ENCODE measurements at places on chromosomes 2 and 18.

DNA sequence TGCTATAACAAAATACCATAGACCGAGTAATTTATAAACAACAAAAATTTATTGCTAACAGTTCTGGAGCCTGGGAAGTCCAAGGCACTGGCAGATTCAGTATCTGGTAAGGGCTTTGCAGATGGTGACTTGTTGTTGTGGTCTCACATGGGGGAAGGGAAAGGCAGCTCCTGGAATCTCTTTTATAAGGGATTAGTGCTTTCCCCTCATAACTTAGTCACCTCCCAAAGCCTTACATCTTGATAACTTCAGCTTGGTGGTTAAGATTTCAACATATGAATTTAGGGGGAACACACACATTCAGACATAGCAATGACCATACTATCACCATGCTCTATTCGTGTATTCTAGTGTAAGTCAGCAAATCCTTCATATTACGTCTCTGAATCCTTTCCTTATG lies 447.6 kb upstream of the TCF4 start:
- no peak for DNase-seq

GRCh38 chr2:86037795-86038192 lies 67.9 kb downstream of the POLR1A start:
- no peak for DNase-seq

DNA sequence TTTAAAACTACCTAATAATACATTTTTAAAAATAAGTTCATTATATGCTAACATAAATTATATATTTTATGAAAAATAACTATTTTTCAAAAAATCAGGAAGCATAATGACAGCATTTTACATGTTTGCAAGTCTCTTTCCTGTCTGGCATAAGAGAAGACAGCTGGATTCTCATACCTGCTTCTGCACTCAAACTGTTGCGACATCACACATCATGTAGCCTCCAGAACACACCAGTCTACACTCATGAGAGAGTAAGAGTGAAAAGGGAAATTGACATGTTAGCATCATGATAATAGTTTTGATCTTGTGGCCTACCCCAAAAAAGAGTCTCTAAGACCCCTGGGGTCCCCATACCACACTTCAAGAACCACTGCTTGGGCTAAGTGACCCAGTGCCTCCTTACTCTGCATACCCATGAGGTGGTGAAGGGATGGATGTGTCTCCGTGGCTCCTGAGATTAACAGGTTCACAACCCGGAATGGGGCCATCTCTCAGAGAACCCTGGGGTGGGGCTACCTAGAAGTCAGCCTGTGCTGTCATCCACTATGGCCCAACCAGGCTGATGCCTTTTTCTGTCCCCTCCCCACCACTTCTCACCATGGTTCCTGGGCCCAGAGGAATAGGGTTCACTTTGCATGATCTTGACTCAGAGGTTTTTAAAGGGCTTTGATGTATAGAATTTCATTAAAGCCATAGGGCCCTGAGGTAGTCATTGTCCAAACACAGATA lies 102.6 kb upstream of the DAPL1 start:
- no peak for DNase-seq

DNA sequence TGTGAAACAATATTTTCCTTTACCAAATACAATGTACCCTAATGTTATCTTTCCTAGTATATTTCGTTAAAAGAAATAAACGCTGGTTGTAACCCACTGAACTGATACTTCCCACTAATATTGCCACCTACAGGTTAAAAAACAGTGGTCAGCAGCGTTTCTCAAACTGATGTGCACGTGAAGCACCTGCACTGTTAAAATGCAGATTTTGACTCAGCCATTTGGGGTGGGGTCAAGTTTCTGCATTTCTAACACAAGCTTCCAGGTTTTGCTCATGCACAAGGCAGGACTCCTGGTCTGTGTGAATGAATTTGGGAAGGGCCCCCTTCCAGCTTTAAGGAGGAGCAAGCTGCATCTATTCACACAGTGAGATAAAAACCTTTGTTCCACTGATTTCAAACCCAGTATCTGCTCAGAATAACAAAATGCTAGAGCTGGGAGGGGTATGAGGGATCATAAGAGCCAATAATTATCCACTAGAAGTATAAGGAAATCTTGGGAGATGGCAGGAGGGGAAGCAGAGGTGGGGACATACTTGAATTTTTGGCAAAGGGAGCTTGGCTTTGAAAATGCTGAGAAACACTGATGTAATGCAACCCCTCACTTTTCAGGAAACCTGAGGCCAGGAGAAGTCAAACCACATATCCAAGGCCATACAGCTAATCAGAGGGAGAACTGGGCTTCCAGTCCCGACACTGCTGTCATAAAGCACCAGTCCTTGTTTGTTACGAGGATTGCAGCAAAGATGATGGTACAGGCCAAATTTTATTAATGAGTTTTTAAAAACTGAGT lies 116.2 kb downstream of the RBMS1 start:
- DNase-seq: no peak

- DNase-seq: no peak
Measured at GRCh38 chr2:42764901-42765300, 966 bp upstream of the OXER1 start.

Data from NCI-H2227 treated with DMSO at 0.1 percent for 48 hours (cell line).